ENCODE measurements at places on chromosomes 5 and 9. TPM values are rescaled to one million over a fixed set of nuclear protein-coding genes. Genes with fewer than 3 reads are reported as not detected.

The DRD1 gene
- total RNA-seq: not detected

GRCh38 chr5:89309268-89309667 is 426.3 kb upstream of the MEF2C start:
- DNase-seq: no peak

DNA sequence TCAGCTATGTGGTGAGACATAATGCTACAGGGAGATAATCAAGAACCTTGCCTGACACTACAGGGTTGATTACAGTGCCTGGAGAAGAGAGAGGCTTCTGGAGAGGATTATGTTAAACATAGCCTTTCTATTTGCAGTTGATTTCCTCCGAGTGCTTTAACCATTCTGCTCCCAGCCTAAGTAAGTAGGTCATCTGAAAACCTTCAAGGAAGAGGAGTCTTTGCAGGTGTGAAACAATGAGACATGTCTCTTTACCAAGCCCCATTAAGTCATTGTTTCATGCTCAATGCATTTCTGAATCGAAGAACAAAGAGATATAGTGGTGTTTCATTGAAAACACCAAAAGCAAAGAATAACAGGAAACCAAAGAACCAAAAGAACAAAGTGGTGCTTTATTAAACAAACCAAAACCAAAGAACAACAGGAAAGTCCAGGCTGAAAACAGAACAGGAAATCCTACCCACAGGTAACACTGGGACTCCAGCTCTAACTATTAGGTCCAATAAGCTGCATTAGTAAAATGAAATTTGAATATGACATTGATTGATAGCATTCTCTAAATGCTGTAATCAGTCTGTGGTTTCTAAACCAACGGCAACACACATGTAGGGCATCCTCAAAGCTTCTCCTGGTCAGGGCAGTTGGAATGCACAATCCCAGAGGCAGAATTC is 113.3 kb upstream of the SPATA31D4 start:
- DNase-seq: no peak

The CSF1R gene
- 24.6 TPM for total RNA-seq

The RASGEF1C gene
- 0.55 TPM for total RNA-seq

The PRELID2 gene
- total RNA-seq: 37.6 TPM

The IRGM gene
- total RNA-seq: not detected

The SARDH gene
- total RNA-seq: 0.94 TPM

The ARAP3 gene
- total RNA-seq: 5.6 TPM

The OBP2B gene
- total RNA-seq: not detected

GRCh38 chr5:100430268-100431195 is 104.6 kb upstream of the FAM174A start:
- DNase-seq: no peak

The SLC34A1 gene
- total RNA-seq: not detected

DNA sequence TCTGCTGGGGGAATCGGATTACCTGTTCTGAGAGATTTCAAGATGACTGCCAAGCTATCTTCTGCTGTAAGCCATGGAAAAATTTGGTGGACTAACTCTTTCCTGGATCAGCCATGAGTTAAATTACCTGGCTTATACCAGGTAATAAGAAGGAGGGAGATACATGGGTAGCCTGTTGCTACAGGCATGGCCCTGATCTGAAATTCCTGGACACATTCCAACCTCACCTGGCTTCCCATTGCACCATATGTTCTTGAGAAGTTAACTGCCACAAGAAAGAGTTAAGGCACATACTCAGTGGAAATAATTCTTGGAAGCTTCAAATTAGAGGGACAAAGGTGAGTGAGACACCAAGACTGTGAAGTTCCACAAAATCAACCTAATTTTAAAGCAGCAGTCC is 371.3 kb downstream of the ACTL7B start:
- DNase-seq: no peak

DNA sequence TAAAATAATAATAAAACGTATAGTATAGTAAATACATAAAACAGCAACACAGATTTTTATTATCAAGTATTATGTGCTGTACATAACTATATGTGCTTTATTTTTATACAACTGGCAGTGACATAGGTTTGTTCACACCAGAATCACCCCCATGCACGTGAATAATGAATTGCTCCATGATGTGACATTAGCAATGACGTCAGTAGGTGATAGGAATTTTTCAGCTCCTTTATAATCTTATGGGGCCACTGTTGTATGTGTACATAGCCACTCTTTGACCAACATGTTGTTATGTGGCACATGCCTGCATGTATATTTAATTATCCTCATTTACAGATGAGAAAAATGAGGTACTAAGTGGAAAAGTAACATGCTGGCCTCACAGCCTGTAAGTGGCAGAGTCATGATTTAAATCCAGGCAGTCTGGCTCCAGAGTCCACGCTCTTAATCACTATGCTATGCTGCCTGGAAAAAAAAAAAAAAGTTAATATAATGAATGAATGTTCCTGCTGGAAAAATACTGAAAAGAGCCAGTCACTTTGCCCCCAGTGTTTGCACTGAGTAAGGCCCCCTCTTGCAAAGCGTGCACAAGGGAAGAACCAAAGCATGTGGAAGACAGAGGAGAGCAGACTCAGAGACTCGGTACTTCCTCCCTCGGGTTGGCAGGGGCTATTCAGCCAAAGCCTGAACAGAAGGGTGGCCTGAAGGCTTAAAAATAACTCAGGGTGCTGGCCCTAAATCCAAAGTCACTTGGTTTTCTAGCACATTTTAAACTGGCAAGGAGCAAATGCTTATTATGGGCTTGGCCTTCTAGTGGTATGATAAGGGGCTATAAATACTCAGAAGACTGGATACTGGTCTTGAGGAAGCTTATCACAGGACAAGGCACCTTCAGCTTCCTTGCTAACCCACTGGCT is 206.8 kb downstream of the GLIS3 start:
- DNase-seq: no peak

GRCh38 chr9:121742923-121743322 is 91.5 kb downstream of the DAB2IP start:
- DNase-seq: no peak

- DNase-seq: no peak
These were observed 614.7 kb downstream of the CSNK1G3 start for GRCh38 chr5:124126504-124127217.

DNA sequence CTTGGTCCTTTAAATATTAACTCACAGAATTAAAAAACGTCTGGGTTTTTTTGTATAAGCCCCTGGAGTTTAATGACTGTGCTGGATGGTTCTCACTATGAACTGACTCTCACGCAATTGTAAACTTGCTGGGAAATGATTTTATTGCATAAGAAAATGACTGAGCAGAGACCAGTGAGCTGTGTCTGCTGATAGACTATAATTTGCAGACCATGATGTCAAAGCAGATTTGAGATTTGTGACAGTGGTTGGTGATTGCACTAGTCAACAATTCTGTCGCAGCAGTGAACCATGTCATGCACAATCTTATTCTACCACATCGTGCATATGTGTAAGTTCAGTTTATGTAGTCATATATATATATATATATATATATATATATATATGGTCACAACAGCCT is 85.7 kb upstream of the C9orf72 start:
- DNase-seq: no peak

DNA sequence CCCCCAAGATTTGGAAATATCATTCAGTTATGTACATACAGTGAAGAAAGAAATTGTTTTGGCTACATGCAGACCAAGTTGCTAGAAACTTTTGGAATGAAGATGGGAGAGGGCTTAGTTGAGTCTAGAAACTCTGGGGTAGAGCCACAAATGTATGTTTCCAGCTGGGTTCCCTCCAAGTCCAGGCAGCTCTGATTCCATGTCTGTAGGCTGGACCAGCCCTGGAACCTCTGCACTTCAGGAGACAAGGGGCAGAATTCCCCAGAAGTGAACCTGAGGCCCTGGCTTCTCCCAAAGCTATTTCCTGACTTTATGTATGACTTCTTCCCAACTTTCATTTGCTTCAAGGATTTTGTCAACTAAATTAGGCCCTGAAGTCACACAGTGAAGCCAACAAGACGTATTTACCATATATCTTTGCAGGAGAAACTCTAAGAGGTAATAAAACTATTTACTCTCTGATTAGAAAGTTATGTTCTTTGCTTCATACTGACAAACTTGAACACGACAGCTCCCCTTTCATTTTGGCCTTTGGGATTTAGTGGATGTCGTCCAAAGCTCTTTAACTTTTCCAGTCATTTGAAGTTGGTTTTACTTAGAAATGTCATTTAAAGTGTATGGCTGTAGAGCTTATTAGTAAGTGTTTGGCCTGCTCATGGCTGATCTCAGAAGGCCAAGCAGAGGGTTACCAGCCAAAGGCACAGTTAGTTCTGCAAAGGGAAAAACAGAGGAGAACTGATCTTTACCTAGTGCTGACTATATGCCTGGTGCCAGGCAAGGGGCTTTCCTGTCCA is 152.0 kb upstream of the SLC28A3 start:
- no peak for DNase-seq

The LOX gene
- total RNA-seq: 11.6 TPM

The OR1J2 gene
- total RNA-seq: not detected

- no peak for DNase-seq
These were observed 109.0 kb downstream of the DPYSL3 start for GRCh38 chr5:147400881-147401280.

Measured in right atrium auricular region (tissue), 2 donors.